ENCODE measurements at places on chromosomes 6 and 20. TPM values are rescaled to one million over a fixed set of nuclear protein-coding genes. Genes with fewer than 3 reads are reported as not detected.

- no peak for DNase-seq
These were observed 36.7 kb downstream of the STAU1 start for GRCh38 chr20:49151436-49151835.

- DNase-seq = no peak
These were observed 19.0 kb downstream of the HECA start for GRCh38 chr6:139153855-139154254.

DNA sequence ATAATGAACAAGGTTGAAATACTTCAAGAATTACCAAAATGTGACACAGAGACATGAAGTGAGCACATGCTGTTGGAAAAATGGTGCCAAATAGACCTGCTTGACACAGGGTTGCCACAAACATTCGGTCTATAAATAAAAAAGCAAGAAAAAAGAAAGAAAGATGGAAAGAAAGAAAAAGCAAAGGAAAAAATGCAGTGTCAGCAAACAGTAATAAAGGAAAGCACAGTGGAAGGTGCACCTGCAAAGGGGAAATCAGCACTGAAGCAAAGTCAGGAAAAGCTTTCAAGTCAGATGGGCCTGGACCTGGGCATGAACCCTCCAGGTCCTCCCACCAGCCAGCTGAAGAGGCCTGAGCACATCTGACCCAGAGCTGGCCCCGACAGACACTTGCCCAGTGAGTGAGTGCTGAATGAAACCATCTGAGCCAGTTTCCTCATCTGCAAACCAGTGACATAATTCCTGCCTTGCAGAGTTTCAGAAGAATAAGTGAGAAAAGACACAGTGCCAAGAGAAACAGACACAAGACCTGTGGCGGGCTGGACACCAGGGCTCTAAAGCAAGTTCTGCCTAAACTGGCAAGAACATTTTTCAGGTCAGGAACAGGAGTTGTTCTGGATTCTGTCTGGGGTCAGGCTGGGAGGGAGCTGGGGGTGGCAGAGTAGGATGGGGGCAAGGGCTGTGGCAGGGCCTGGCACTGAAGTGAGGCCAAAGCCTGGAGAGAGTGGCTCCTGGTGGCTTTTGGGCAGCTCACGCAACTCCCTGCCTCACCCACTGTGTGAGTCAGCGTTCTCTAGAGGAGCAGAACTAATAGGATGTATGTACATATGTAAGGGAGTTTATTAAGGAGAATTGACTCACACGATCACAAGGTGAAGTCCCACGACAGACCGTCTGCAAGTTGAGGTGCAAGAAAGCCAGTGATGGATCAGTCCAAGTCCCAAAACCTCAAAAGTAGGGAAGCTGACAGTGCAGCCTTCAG lies 23.9 kb upstream of the MICB start:
- DNase-seq = peak; percentile 44

DNA sequence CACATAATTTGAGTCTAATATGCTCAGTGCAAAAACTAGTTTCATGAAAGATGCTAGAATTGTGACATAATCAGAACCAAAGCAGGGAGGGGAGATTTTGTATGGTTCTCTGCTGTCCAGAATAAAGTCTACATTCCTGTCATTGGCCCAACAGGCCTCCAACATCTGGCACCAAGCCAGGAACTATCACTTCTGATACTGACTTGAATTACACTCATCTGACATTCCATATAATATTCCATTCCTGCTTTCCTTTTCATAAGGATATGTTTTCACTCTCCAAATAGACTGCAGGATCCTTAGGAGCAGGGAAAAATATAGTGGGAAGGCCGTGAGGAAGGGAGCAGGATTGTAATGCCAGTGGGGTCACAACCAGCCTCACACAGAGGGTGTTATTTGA lies 84.6 kb upstream of the BTN3A2 start:
- no peak for DNase-seq

- DNase-seq = no peak
These were observed 76.8 kb downstream of the NCOA7 start for GRCh38 chr6:125867483-125867942.

GRCh38 chr6:135286962-135287538 lies 105.9 kb downstream of the MYB start:
- no peak for DNase-seq

DNA sequence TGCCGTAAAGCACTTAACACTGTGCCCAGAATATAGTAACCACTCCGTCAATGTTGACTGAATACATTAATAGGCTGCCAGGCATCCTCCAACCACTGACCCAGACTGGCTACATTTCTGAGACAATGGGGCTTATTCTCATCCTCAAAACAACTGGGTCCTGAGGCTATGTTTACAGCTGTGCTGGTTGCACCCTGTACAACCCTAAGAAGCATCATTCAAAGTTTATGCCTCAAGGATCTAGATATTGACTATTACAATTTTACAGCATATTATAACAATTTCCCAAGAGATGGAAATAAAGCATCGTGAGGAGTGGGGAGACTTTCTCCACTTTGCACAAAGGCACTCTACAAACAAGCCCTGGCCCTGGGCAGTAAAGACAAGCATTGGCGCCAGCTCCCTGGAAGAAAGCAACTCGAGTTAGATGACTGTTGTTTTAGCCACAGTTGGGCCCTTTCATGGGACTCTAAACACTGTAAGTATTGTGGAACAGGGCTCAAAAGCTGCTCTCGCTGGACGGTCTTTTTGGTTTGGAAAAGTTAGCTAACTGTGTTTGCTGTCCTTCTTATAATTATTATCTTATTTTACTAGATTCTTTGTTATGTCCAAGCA lies 30.2 kb downstream of the MYLIP start:
- DNase-seq = no peak

- peak; percentile 18 for DNase-seq
These were observed 9.7 kb downstream of the NOL7 start for GRCh38 chr6:13624871-13625288.

GRCh38 chr6:151108548-151108947 lies 131.2 kb upstream of the AKAP12 start:
- DNase-seq = no peak

DNA sequence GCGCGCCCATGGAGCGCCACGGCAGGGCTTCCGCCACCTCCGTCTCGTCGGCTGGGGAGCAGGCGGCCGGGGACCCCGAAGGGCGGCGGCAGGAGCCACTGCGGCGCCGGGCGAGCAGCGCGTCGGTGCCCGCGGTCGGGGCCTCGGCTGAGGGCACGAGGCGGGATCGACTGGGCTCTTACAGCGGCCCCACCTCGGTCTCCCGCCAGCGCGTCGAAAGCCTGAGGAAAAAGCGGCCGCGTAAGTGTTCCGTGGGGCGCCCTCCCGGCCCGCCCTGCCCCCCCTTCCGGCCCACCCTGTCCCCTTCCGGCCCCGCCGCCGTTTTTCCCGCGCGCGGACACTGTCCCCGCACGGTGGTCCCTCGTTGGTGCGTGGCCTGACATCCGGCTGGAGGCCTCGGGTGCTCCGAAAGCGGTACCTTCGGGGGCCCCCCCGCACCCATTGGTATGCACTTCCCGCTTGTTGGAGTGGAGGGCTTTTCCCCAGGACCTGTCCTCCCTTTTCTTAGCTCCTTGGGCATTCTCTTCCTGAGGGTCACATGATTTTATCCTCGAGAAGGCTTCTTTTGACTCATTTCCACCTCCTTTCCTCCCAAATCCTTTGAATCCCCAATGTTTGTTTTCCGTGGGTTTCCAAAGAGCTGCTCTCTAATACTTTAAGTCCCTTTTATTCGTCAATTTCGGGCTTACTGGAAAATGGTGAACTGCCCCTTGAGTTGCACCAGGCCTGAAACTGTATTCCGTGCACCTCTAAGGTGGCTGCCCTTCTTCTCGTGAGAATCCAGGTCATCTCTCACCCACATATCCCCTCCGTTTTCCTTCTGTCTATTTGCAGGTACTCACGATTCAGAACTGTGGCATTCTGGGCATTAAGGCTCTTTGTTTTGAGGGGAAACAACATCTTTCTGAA lies 556 bp downstream of the PANK2 start:
- DNase-seq = no peak

DNA sequence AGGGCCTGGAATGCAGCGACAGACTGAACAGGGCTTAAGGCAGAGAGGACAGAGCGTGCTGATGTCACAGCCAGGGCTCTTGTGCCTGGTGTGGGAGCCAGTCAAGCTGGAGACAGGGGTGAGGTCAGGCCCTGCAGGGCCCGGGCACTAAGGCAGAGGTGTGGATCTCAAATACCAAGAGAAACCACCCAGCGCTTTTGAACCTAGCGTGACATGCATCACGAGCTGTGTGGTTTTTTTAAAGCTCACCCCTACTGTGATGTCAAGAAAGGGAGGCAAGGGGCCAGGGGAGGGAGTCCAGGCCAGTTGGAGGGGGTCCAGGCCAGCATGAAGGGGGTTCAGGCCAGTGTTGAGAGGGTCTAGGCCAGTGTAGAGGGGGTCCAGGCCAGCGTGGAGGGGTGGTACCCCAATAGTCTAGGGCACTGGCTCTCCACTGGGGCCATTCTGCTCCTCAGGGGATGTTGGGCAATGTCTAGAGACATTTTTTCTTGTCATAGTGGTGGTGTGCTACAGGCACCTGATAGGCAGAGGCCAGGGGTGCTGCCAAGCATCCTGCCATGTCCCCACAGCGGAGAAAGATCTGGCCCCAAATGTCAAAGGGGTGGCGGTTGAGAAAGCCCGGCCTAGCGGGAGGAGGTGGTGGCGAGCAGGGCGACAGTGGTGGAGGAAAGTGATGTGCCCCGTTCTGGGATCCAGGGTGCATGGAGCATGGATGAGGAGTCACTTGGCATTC lies 42.6 kb downstream of the RBM38 start:
- no peak for DNase-seq

GUCA1A gene
- not detected for total RNA-seq

SNX14 gene
- total RNA-seq = 58.6 TPM

SMLR1 gene
- not detected for total RNA-seq

HLA-DMB gene
- total RNA-seq = not detected

SPTLC3 gene
- total RNA-seq = 15.7 TPM

C20orf204 gene
- total RNA-seq = 0.87 TPM

NHSL1 gene
- 25.2 TPM for total RNA-seq

LTV1 gene
- total RNA-seq = 29.8 TPM
